Bronchial epithelial cell (primary cell): ENCODE measurements at places on chromosomes 6 and 20. TPM values are rescaled to one million over a fixed set of nuclear protein-coding genes. Genes with fewer than 3 reads are reported as not detected.

The GRM1 gene
- total RNA-seq: under 0.01 TPM in 1 of 2 replicates, not detected in the other

The MOCS1 gene
- total RNA-seq: 1.3 and 4.1 TPM in 2 replicates

The LY6G6C gene
- total RNA-seq: 0.38 TPM in 1 of 2 replicates, not detected in the other

The PDYN gene
- not detected in 2 replicates for total RNA-seq

- no peak for DNase-seq
These were observed 170.7 kb downstream of the MYLK4 start for GRCh38 chr6:2579804-2580570.

DNA sequence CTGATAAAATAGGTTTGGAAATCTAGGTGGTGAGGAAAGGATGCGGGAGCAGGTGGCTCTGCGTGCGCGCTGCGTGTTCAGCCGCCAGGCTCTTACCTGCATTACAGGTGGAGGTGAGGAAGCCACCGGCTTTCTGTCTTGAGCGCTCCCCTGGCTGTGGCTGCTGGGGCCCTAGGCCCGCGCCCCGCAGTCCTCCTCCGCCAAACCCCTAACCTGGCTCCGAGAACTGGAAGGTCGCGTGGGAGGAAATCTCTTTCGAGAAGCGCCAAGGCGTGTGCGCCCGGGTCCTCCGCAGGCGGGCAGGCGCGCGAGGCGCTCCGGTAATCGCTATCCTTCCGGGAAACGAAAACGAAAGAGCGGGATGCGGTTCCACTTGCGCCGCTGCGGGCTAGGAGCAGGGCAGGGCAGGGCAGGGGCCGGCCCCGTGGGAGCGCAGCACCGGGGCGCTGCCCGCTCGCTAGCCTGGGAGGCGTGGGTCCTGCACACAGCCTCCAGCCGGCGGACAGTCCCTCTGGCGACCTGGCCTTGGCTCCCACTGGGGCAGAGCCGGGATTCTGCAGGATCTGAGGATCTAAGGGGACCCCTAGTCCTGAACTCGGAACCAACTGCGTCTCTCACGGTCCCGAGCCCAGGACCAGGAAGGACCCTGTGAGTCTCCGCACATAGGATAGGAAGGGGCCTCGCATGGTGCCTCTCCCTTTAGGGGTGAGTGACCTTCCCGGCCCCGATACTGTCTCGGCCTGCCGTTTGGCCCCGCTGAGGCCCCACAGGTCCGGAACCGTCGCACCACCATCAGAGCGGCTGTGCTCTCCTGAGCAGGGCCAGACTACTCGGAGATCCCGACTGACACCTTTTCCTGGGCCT, at the start of gene ETV7:
Gene ETV7 (minus strand): TSS at position 230 of the 864 bp plus-strand sequence. CDS start 128 bp downstream, at position 102.
- no peak for DNase-seq

DNA sequence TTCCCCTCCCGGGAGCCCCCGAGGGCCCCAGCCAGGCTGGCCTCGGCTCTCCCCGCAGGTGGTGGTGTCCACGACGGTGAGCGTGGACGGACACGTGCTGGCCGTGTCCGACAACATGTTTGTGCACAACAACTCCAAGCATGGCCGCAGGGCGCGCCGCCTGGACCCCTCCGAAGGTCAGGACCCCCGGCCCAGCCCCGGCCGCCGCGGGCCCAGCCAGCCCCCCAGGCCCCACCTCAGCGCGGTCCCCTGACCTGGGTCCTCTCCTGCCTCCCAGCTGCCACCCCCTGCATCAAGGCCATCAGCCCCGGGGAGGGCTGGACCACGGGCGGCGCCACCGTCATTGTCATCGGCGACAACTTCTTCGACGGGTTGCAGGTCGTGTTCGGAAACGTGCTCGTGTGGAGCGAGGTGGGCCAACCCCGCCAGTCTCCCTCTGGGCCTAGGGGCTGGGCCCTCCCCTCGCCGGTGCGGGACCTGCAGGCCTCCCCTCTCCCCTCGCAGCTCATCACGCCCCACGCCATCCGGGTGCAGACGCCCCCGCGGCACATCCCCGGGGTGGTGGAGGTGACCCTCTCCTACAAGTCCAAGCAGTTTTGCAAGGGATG, 51.0 kb downstream of the CPXM1 start:
- no peak for DNase-seq
